ENCODE measurements at places on chromosomes 16 and 17.

GRCh38 chr17:77842528-77843147 lies 115.9 kb upstream of the TNRC6C start:
- no peak for DNase-seq

GRCh38 chr16:75256696-75257343 lies 5.4 kb upstream of the BCAR1 start:
- no peak for DNase-seq

DNA sequence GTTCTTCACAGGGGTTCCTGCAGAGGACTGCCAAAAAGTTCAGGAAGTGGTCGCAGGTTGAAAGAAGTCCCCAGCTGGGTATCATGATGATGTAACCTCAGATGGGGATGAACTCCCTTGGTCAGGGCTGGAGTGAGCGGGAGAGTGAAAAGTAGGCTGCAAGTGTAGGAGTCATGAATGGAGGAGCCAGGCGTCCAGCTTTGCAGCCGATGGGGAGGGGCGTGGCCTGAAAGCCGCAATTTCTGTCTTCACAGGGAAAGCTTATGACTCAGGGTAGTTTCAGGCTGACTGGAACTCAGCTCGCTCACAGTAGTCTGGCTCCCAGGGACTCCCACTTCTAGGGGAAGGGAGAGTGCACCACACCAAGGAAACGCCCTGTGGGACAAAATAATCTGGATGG lies 70.0 kb upstream of the HS3ST3A1 start:
- DNase-seq = no peak

DNA sequence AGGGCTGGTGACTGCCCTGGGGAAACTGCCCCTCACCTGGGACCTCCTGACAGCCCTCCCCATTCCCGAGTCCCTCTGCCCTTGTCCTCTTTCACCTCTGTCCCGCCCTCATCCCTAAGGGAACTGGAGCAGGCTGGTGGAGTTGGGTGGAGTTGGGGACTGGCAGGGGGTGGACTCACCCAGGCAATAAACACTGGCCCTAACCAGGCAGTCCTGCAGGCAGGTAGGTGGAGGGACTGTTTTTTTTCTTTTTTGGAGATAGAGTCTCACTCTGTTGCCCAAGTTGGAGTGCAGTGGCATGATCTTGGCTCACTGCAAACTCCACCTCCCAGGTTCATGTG lies 11.7 kb downstream of the GCGR start:
- no peak for DNase-seq

- no peak for DNase-seq
These were observed 9.6 kb downstream of the GPRC5C start for GRCh38 chr17:74441537-74441936.

GRCh38 chr16:21277927-21278706 lies at the start of gene CRYM:
TSS of gene CRYM (minus strand) at chr16:21278290. CDS start at chr16:21278251, 39 bp downstream.
- peak; percentile 3 for DNase-seq

DNA sequence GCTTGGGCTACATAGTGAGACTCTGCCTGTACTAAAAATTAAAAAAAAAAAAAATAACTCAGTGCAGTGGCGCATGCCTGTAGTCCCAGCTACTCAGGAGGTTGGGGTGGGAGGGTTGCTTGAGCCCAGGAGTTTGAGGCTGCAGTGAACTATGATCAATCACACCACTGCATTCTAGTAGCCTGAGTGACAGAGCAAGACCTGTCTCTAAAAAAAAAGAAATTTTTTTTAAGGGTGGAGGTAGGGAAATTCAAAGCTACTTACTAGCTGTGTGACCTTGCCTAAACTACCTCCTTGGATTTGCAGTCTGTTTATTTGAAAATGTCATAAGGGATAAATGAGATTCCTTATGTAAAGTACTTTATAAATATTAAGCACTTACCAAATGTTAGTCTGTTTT lies 3.4 kb upstream of the SMPD3 start:
- no peak for DNase-seq

DNA sequence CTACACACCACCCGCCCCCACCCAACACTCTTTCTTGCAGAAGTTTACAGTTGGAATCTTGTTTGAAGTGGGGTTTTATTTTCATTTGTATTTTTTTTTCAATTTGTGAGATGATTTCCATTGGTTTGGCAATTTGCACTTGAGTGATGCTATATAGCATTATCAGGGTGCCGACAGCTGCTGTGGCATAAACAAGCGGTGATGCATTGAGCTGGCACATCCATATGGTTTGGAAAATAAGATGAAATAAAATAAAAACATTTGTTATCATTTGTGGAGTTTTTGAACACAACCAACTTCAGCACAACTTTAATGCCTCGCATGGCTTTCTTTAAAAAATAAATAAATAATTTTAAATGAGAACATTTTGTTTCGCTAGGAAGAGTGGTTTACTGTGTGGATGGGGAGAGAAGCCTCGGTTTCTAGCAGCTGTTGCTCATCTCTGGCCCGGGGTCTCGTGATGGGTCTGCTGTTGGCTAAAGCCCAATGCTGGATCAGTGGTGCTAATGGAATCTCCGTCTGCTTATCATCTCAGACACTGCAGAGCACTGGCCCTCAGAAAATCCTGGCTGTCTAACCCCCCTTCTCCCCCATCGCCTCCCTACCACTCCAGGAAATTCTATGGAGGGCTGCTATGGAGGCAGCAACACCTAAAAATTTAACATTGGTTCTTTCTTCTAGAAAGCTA lies 192.3 kb upstream of the MAF start:
- no peak for DNase-seq

DNA sequence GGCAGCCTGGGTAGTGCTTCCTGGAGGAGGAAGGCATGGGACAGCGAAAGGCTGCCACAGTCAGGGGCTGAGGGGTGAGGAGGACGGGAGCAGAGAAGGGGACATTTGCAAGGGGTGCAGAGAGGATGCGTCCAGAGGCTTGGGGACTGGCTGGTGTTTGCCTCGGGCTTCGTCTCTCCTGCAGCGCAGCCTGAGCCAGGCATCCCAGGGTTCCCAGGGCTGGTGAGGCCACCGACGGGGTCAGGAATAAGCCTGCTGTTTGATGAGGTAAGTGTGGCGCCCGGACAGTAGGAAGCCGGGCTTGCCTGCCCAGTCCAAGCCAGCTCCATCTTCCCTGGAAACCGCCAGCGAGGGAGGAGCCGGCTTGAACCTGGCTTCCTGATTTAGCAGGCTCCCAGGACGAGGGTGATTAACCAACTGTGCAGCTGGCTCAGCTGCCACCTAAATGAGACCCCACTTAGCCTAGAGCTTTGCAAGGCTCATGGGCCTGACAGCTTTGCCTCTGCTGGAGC lies 47.8 kb downstream of the PITPNM3 start:
- DNase-seq = no peak

DNA sequence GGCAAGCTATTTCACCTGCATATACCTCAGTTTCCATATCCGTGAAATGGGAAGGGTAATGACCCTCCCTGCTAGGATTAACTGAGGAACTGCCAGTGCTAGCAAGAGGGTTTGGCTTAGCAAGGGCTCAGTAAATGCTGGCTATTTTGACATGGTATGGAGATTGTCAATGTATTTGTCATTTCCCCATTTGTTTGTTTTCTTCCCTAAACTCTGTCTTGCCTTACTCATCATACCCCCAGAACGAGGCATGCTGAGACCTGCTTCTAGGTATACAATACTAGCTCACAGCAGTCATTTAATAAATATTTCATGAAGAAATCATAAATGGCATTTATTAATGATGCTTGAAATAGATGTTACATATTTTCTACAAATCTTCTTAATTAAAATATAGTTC lies 124.0 kb downstream of the DYNLRB2 start:
- no peak for DNase-seq

Measured in stimulated activated CD8-positive, alpha-beta memory T cell treated with anti-CD3 and anti-CD28 coated beads, Interleukin-12 subunit alpha, Interleukin-12 subunit beta, amount 100 ng/mL, for 4 hours (primary cell).